ENCODE measurements at places on chromosomes 5 and 9. TPM values are rescaled to one million over a fixed set of nuclear protein-coding genes. Genes with fewer than 3 reads are reported as not detected.

Gene COL23A1
- total RNA-seq, result not detected

GRCh38 chr5:154364771-154365170, 81.0 kb upstream of the SAP30L start:
- no peak for DNase-seq

- no peak for DNase-seq
Measured at GRCh38 chr9:10274988-10275387, 337.8 kb downstream of the PTPRD start.

Gene SNX24
- 24.4 TPM for total RNA-seq

Gene EDIL3
- total RNA-seq, result 20.6 TPM

- no peak for DNase-seq
Measured at GRCh38 chr9:108039012-108039411, 549.4 kb upstream of the KLF4 start.

- DNase-seq, result no peak
Measured at GRCh38 chr5:77859306-77859705, 83.2 kb upstream of the TBCA start.

DNA sequence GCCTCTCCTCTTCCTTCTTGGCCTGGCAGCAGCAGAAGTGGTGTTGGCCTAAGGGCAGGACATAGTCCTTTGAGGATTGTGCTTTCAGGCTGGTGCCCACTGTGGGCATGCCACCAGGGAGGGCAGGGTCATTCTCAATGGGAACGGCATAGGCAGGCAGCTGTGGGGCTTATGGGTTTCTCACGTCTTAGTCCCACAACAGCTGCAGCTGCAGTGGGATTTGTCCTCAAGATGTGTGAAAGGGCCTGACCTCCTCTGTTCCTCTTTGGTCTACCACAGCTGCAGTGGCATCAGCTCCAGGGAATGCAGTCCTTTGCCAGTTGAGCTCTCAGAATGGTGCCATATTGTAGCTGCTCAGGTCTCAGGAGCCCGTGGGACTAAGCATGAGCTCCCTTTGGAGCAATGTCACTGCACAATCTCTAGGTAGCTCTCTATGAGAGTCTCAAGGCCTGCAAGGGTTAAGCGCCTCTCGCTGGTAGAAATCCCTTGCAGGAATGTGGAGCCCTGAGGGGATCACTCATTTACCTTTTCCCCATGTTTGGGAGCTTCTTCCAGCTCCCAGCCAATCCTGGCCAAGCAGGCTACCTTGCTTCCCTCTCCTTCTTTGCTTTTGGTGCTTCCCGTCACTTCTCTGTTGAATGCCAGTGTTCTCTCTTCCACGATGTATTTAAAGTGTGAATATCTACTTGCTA, 104.8 kb downstream of the GNA14 start:
- DNase-seq, result no peak

- no peak for DNase-seq
Measured at GRCh38 chr5:78961743-78962142, 23.4 kb downstream of the ARSB start.

- no peak for DNase-seq
Measured at GRCh38 chr5:9105851-9106250, 440.0 kb downstream of the SEMA5A start.

DNA sequence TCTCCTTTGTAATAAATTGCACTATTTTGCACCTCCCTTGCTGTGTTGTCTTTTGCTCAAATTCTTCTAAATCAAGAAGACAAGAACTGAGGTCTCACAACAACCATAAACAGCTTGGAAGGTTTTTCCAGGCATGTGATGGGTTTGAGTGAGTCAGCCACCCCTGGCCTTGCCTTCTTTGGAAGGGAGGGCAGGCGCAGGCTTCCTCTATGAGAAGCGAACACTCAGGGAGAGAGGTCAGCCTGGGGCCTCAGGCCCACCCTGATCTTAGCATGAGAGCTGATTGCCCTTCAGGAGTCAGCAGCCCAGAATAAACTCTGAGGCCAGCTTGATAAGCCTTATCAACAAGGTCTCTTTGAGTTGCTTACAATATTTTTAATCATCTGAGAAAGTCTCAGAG, 31.6 kb downstream of the S1PR3 start:
- no peak for DNase-seq

GRCh38 chr5:39783756-39784421, 359.1 kb upstream of the DAB2 start:
- DNase-seq, result no peak

Gene FAM163B
- not detected for total RNA-seq

Gene IL4
- not detected for total RNA-seq

GRCh38 chr5:96051401-96051830, 89.8 kb upstream of the ELL2 start:
- no peak for DNase-seq

Gene ANKRD34B
- not detected for total RNA-seq

- no peak for DNase-seq
Measured at GRCh38 chr9:84296146-84296843, 44.3 kb downstream of the SLC28A3 start.

DNA sequence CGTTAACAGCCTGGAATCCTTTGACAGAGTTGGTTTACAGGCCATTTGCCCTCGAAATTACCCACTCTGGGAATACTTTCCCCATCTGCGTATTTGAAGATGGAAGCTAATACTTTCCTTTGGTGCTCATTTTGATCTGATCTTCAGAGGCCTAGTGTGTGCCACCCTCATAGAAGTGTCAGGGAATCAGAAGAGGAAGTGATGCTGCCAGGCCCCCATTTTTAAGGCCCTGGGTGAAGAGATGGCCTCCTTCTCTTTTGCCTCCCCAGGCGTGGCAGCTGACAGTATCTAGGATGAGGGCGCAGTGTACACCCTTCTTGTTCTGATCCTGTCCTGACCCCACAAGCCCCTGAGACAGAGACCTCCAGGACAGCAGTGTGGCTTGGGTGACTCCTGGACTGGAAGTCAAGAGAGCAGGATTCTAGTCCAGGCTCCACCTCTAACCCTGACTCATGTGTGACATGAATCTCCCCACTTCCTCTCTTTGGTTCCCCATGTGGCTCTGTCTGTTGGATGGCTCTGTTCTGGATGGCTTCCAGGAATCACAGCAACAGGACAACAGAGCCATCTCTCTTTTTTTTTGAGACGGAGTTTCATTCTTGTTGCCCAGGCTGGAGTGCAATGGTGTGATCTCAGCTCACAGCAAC, 27.8 kb downstream of the CSF1R start:
- no peak for DNase-seq

- no peak for DNase-seq
Measured at GRCh38 chr5:153610009-153610408, 119.5 kb downstream of the GRIA1 start.

DNA sequence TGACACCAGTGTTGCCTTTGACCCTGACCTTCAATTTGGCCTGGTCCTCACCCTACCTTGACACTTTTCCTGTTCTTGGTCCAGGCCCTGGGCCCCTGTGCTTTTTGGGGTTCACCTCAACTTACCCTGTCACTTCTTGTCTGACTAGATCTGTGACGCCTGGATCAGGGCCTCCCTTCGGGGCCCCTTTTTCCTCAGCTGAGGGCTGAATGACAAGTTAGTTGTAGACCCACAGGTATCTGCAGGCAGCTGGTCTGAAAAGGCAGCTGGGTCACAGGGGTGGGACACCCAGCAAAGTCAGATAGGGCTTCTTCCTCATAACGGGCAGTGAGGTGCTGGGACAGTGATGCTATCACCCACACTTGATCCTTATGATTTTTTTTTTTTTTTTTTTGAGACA, 10.0 kb upstream of the MYORG start:
- DNase-seq, result no peak

Gene TBC1D13
- 9.6 TPM for total RNA-seq

- no peak for DNase-seq
Measured at GRCh38 chr5:121325930-121326329, 525.8 kb upstream of the FTMT start.

DNA sequence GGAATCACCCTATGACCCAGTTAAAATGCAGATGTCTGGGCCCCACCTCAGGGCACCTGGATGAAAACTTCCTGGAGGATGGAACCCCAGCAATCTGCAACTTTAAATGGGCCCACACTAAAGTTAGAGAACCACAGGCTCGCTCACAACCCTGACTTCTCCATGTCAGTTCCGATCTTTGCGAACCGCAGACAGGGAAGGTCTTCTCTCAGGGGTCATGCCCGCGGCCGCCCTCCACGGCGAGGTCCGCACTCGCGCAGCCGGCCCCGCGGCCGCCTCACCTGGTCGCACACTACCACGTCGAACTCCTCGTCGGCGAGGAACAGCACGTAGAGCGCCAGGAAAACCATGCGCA, 499 bp downstream of the ALG2 start:
- no peak for DNase-seq

GRCh38 chr9:16526380-16526779, 344.1 kb downstream of the BNC2 start:
- no peak for DNase-seq

DNA sequence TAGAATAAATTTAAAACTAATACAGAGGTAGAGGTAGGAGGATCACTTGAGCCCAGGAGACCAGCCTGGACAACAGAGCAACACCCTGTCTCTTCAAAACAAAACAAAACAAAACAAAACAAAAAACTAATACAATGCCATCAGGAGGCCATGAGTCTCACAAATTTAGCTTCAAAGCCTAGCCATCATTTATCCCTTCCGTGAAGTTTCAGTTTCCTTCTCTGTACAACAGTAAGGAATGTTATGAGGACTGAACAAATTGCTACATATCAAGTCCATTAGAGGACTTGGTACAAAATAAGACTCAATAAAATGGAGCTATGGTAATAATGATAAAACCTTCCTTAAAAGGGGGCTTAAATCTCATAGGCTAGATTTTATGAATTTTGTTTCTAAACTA, 60.8 kb downstream of the MAPKAP1 start:
- no peak for DNase-seq

Gene ARL14EPL
- not detected for total RNA-seq

DNA sequence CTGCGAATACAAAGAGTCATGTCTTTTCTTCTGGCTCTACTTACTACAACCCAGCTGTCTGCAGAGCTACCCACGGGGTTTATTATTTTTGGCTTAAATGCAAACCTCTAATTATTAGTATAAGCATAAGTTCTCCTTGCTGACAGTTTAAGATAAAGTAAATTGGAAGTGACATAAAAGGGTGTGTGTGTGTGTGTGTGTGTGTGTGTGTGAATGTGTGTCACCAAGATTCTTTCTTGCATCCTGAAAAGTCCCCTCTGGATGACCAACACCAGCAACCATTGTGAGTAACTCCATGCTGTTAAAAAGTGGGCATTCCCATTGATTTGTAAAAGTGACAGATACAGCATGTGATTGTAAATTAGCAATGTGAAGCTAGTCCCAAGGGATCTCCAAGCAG, 803.8 kb upstream of the ZNF608 start:
- DNase-seq, result no peak

- DNase-seq, result no peak
Measured at GRCh38 chr9:137772281-137772873, 105.2 kb upstream of the CACNA1B start.

Gene IFNA21
- not detected for total RNA-seq

GRCh38 chr5:137342764-137343163, 156.4 kb downstream of the SPOCK1 start:
- DNase-seq, result no peak
